ENCODE measurements at places on chromosomes 12 and 14.

DNA sequence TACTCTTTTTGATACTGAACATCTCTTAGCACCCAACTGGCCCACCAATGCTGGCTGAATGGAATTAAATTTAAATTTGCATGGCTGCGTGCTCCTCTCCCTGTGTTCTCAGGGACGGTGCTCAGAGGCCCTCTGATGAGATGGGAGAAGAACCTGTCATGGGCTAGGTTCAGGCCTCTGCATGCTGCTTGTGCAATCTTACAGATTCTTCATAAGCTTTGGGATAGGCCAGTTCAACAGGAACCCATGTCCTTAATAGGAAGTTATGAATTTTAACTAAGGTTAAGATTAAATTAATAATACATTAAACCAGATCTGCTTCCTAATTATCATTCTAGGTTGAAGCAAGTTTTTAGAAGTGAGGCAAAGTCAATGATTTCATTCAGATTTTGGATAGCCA, 119.7 kb upstream of the LRIG3 start:
- DNase-seq, result no peak

GRCh38 chr12:65278576-65279368, at the start of gene MSRB3:
MSRB3 (plus strand) TSS chr12:65278683; CDS start chr12:65308580, 29,897 bp downstream.
- no peak for DNase-seq

DNA sequence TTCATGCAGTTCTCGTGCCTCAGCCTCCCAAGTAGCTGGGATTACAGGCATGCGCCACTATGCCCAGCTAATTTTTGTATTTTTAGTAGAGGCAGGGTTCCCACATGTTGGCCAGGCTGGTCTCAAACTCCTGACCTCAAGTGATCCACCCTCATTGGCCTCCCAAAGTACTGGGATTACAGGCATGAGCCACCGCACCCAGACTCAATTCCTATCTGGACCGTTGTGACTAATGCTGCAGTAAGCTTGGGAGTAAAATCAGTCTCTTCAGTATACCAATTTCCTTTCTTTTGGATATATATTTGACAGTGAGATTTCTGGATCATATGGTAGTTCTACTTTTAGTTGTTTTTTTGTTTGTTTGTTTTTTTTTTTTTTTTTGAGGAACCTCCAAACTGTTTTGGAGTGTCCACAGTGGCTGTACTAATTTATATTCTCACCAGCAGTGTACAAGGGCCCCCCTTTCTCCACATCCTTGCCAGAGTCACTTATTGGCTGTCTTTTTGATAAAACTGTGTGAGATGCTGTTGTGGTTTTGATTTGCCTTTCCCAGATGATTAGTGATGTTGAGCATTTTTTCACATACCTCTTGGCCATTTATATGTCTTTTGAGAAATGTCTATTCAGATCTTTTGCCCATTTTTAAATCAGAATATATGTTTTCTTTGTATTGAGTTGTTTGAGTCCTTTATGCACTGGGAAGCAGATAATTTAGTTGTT, 37.3 kb upstream of the EVL start:
- no peak for DNase-seq

DNA sequence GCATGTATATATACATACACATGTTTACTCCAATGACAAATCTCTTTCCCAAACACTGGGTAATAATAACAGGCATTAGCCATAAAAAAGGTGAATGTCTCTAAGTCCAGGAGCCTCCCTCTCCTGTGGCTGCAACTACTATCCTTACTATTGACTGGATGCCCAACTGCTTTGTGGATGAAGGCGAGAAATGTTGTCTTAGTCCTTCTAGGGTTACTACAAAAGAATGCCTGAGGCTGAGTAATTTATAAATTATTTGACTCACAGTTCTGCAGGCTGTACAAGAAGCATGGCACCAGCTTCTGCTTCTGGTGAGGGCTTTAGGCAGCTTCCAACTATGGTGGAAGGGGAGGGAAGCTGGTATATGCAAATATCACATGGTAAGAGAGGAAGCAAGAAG, 366.0 kb upstream of the DDHD1 start:
- no peak for DNase-seq

- no peak for DNase-seq
Measured at GRCh38 chr12:8157484-8158198, 826 bp downstream of the ZNF705A start.

GRCh38 chr12:68094195-68094594, 65.3 kb downstream of the IFNG start:
- DNase-seq, result no peak

- DNase-seq, result no peak
Measured at GRCh38 chr12:46158501-46158900, 110.3 kb downstream of the SLC38A1 start.

DNA sequence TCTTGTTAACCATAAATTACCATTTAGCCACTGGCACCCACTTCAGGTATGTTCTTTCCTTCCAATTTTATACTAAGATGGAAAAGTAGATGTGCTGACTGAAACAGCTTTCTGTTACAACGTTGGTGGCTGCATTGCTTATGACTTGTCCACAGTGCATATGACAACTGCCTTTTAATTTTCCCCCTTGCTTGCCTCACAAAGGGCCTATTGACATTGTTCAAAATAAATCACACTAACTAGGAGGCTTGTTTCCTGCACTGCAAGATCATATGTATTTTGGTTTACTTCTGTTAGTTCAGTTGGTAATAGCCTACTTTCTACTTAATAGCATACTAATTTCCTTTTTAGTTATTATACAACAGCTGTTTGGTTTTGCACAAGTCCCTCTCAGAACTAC, 55.4 kb downstream of the SCAF11 start:
- DNase-seq, result no peak

DNA sequence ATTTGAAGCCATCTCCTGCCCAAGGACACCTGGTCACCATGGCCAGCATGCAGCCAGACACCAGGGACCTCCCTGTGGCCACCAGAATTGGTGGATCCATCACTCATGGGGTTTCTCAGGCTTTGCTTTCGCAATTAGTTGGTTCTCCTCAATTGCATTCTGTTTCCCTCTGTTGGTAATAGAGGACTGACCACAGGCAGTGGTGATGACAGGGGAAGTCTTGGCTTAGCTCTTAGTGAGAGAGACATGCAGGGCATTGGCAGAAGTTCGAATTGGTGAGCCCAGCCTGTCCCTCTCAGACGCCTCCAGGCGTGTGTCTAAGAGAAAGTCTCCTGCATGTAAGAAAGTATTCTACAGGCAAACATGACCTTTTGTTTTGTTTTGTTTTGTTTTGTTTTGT, 21.3 kb downstream of the HCAR2 start:
- DNase-seq, result no peak

DNA sequence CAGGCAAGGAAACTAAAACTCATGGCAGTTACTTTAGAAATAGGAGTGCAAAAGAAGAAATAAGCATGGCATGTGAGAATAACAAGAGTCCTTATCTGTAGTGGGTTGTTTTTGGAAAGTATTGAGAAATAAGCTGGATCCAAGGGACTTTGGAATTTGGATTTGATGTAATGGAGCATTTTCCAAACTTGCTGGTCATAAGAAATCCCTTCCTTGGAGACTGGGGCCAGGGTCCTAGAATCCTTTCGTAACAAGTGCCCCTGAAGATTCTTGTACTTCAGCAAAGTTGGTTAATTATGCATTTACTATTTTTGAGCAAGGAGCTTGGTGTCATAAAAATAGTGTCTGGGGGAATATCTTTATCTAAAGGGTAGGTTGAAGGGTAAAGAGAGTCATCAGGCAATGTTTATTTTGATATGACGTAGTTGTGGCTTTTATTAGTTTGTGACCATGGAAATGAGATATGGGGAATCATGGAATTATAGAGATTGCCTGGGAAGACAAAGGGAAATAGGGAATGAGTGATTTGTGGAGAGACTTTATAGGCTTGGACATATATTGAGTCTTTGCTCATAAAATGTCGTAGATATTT, 53.9 kb downstream of the WNK1 start:
- DNase-seq, result no peak

- DNase-seq, result no peak
Measured at GRCh38 chr12:21699851-21700250, 42.2 kb upstream of the LDHB start.

- DNase-seq, result no peak
Measured at GRCh38 chr12:130405332-130405731, 67.6 kb downstream of the PIWIL1 start.

- DNase-seq, result no peak
Measured at GRCh38 chr12:120229071-120229486, 28.2 kb upstream of the RPLP0 start.

DNA sequence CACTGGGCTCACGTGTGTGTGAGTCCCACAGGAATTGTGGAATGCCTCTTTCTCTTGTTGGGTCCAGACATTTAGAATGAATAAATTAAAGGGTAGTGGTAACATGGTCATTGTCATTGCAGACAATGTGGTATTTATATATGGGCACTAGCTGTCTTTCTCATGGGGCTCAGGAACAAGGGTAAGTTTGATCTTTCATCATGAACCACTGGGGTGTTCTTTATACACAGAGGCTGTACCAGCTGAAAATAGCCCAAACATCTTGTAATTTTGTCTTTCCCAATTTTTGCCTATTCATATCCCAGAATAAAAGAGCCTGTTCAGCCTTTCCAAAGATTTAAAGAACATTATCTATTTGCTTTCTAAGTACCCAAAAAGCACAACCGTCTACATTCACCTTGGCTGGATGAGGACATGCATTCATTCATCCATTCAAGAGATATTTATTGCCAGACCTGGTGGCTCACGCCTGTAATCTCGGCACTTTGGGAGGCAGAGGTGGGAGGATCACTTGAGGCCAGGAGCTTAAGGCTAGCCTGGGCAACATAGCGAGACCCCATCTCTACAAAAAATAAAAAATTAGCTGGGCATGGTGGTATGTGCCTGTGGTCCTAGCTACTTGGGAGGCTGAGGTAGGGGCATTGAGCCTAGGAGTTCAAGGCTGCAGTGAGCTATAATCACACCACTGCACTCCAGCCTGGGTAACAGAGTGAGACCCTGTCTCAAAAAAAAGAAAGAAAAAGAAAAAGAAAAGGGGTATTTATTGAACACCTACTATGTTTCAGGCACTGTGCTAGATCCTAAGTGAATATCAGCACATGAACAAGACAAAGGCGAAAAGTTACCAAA, 4.4 kb upstream of the FOS start:
- DNase-seq, result no peak

DNA sequence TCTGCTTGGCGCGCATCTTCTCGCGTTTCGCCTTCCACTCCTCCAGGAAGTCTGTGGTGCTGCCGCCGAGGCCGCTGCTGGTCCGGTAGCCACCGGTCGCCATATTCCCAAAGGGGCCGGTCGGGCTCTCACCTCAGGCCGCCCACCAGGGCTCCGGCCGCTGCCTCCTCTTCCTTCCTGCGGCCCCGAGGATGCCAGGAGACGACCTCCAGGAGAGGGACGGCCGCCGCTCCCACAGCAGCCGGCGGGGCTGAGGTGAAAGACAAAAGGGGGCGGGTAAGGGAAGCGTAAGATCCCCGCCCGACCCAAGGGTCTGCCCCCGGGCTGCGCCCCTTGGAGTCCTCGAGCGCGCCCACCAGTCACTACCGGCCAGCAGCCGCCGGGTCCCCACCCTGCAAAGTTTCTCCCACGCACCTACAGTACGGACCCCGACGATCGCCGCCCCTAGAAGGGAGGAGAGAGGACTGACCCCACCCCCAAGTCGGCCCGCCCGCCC, 574 bp downstream of the PAWR start:
- no peak for DNase-seq

DNA sequence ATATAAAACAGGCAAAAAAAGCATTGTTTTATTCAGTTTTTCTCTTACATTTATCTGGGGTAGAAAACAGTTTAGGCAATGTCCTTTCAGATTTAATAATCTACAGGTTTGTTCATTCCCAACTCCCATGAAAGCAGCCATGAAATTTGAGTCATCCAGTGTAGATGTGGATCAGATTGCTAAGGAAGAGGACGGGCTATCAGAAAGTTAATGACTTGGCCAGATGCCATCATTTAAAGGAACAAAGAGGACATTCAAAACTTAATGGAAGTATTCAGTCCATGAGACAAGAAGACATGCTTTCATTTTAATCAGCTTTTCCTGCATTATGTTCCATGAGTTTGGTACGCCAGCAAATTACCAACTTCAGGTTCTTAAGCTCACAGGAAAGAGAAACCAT, 31.1 kb upstream of the POC1B start:
- no peak for DNase-seq

GRCh38 chr12:104522985-104523722, 66.4 kb downstream of the CHST11 start:
- no peak for DNase-seq

GRCh38 chr12:5868625-5869295, 76.3 kb downstream of the ANO2 start:
- no peak for DNase-seq

- no peak for DNase-seq
Measured at GRCh38 chr12:132633901-132634300, 15.3 kb downstream of the P2RX2 start.

GRCh38 chr14:19801118-19801464, 2.5 kb upstream of the OR4N2 start:
- no peak for DNase-seq

DNA sequence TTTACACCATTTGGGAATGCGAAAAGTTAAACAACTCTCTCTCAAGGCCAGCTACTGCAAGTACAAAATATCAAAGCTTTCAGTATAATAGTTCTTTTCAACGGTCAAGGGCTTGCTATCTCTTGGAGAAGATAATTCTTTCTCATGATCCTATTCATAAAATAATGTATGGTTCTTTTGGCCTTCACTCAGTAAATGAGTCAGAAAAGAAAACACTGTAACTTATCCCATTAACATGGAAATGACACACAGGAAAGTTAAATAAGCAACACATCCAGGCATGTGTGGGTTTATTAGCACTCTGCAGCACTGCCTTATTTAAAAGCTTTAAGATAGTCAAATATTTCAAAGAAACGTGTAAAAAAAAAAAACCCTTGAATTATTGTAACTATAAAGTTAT, 36.9 kb downstream of the ZFC3H1 start:
- no peak for DNase-seq

DNA sequence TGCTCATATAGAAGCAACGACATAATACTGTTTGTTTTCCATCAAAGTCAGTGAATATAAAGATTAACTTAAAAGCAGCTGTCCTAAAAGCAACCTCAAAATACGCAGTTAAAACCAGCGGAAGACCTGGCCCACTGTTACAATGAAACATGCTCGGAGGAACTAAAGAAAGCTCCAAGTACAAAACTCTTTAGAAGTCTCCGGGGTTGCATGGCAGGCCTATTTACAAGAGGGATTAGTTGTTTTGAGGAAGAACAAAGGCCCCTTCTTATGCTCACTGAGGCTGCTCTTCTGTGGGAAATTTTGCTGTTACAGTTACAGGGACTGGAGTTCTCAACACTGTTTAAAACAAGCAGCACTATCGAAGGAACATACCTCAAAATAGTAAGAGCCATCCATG, 75.9 kb upstream of the C12orf71 start:
- no peak for DNase-seq
